Right cardiac atrium (tissue), 5 donors: ENCODE measurements at places on chromosomes 1 and 21. TPM values are rescaled to one million over a fixed set of nuclear protein-coding genes. Genes with fewer than 3 reads are reported as not detected.

Gene ESPN
- total RNA-seq = 1.7 TPM

Gene KRTAP12-2
- not detected for total RNA-seq

Gene LRRC7
- total RNA-seq = 6.5 TPM

Gene IL20
- not detected for total RNA-seq

Gene RSBN1
- 14.7 TPM for total RNA-seq

Gene HES3
- not detected for total RNA-seq

Gene AMY1B
- not detected for total RNA-seq

Gene F3
- total RNA-seq = 21.1 TPM

Gene ADORA3
- total RNA-seq = 10.9 TPM

Gene C8A
- not detected for total RNA-seq

Gene TACSTD2
- total RNA-seq = 0.15 TPM

Gene TMPRSS15
- not detected for total RNA-seq

Gene SGIP1
- 4.3 TPM for total RNA-seq

Gene KRTAP11-1
- total RNA-seq = not detected

Gene TMEM59
- 352 TPM for total RNA-seq

Gene RGS7
- total RNA-seq = not detected

Gene PTAFR
- 3.6 TPM for total RNA-seq

Gene KCNN3
- total RNA-seq = 3.8 TPM

Gene NUF2
- 0.74 TPM for total RNA-seq

Gene SPATA45
- not detected for total RNA-seq

Gene FMN2
- total RNA-seq = not detected

Gene ACBD6
- 23.0 TPM for total RNA-seq

Gene HCN3
- total RNA-seq = 1.4 TPM

Gene ADORA1
- 26.3 TPM for total RNA-seq

Gene CHRNB2
- total RNA-seq = not detected

Gene IL12RB2
- 0.23 TPM for total RNA-seq

Gene HJV
- 107 TPM for total RNA-seq
